ENCODE measurements at places on chromosomes 5 and 9.

DNA sequence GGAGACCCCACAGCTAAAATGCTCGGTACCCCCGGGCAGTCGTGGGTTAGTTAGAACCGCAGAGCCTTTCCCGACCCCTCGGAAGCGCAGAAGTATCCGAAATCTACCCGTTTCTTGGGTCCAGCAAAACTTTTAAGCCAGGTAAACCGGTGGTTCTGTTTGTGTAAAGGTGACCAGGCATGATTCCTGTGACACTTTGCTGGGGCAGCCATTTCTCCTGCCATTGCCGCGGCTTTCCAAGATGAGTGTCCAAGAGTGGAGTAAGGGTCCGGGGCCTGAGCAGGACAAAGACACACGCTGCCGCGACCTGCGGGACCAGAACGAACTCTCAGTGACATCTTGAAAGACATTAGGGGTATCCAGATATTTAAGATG, 655 bp downstream of the MARVELD2 start:
- peak; percentile 41 for DNase-seq

GRCh38 chr5:152335461-152335860, 69.6 kb downstream of the NMUR2 start:
- DNase-seq, result no peak

- no peak for DNase-seq
These were observed 222.3 kb downstream of the GLIS3 start for GRCh38 chr9:4077499-4078102.

DNA sequence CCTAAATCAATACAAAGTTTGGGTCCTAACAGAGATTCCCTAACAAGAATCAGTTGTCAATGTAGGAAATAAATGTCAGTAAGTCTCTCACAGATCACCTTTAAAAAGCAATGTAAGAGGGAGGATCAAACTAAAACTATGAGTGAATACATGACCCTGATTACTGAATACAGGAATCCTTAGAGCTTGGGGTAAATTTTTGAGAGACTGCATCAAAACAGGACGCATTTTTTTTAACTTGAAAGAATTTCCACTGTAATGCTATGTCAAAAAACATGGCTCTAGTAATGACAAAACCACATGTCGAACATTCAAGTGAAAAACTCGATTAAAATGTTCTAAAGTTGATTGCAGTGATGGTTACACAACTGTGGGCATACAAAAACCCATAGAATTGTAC, 21.9 kb downstream of the ZDHHC21 start:
- DNase-seq, result no peak

GRCh38 chr5:36181774-36182173, 29.9 kb downstream of the SKP2 start:
- no peak for DNase-seq

- no peak for DNase-seq
These were observed 43.8 kb upstream of the CER1 start for GRCh38 chr9:14766299-14766698.

- peak; percentile 86 for DNase-seq
These were observed 66.6 kb downstream of the ZNF474 start for GRCh38 chr5:122195802-122196394.

- no peak for DNase-seq
These were observed 497 bp downstream of the NSA2 start for GRCh38 chr5:74767579-74767913.

DNA sequence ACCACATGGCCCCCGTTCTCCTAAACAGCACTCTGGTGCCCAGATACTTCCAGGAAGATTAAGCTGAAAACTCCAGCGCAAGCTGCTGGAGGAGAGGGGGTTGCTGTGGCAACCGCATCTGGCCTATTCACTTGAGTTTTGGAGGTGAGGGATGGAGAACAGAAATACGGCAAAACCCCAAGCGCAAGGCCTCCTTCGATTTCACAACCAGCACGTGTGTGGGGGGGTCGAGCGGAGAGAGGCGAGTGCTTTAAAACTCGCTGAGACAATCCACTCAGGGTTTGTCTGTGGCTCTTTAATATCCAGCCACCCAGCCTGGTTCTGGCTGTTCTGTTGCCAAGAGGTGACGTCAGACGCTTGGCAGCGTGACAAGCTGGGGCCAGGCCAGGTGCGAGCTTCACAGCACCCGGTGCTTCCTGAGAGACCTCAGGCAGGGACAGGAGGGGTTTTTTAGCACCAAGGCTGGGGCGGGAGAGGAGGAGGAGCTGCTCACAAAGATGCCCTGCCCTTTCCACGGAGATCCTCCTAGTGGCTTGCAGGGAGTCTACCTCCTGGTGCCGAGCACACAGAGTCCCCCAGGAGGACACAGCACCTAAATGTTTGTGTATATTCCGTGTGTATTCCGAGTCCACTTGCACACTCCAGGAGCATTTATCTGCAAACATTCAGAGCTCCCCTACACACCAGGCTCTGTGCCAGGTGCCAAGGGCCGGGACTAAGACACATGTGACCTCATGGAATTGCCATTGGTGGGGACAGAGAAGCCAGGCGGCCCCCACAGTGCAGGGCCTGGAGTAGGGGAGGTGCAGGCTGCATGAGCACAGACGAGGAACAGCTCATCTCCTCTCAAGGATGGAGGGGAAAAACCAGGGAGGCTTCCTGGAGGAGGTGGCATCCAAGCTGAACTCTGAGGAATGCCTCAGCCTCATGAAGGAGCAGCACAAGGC, 194.6 kb downstream of the OLFM1 start:
- DNase-seq, result peak; percentile 64

- DNase-seq, result no peak
These were observed 89.1 kb upstream of the HAND1 start for GRCh38 chr5:154567155-154567554.

DNA sequence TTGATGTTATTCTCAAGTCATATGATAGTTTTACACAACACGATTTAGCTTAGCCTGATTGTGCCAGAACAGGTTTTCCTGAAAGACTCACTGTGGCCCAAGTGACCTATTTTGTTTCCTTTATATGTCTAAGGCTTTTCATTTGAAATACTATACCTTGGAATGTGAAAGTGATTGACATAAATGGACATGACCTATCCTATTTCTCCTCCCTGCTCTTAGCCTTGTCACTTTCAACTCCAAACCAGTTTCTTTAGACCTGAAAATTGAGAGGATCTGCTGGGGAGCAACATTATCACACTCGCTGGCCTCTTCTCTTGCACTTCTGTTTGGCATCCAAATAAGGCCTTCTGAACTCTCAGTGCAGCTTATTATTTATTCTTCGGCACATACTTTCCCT, 496.8 kb downstream of the MAT2B start:
- DNase-seq, result peak; percentile 82

GRCh38 chr9:14466828-14467227, 152.9 kb upstream of the NFIB start:
- no peak for DNase-seq

- no peak for DNase-seq
These were observed 15.1 kb upstream of the NSMF start for GRCh38 chr9:137474271-137474670.

DNA sequence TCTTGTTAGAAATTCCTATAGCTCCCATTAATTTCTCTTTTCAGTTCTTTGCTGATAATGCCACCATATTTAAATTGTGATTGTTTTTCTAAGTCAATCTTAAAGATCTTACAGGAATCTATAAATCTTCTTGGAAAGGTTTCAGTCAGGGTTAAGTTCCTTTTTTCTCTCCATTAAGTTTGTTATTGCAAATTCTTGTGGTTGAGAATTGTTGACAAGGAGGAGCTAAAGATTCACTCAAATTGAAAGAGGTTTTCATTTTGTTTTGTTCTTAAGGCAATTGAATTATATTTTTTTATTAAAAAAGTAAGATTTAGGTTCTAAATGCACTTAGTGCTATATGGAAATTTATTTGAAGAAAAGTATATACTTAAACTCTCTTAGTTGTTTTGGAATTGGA, 213.4 kb downstream of the PRR16 start:
- DNase-seq, result no peak

DNA sequence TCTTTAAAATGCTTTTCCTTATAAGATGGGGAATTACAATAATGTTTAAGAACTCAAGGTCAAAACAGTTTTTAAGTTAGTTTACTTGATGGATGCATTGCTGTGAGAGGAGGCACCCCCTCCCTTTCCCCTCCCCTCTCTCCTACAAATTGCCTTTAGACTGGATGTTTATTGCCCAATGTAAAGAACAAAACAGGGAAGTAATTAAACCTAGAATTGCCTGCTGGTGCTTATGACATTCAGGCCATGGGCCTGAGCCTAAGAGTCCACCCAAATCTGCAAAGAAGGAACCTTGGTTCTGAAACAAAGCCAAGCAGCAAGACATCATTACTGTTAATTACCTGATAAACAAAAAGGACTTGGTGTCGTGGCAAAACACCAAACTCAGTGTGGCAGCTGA, 630.3 kb downstream of the ISL1 start:
- DNase-seq, result peak; percentile 52

DNA sequence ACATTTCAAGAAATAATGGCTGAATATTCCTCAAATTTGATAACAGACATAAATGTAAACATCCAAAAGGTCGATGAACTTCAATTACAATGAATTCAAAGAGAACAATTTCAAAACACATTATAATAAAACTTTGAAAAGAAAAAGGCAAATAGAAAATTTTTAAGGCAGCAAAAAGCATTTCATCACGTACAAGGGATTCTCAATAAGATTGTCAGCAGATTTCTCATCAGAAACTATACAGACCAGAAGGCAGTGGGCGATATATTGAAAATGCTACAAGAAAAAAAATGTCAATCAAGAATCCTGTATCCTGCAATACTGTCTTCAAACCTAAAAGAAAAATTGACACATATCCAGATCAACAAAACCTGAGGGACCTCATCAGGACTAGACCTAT, 62.0 kb downstream of the EDIL3 start:
- no peak for DNase-seq

DNA sequence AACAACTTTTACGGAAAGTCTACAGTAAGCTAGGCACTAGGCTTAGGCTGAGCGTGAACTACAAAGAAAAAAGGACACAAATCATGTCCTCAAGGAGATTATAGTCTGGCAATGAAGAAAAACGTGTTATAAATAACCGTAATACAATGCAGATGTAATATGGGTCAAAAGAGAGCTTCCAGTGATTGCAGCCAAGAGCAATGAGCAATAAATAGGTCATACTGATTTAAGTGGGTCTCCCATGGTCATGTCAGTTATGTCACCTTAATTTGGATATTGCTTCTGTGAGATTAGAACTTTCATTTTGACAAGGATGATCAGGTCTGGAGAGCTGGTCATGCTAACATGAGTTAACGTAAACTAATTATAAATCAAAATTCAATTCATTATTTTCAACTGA, 158.6 kb upstream of the GNA14 start:
- DNase-seq, result no peak

DNA sequence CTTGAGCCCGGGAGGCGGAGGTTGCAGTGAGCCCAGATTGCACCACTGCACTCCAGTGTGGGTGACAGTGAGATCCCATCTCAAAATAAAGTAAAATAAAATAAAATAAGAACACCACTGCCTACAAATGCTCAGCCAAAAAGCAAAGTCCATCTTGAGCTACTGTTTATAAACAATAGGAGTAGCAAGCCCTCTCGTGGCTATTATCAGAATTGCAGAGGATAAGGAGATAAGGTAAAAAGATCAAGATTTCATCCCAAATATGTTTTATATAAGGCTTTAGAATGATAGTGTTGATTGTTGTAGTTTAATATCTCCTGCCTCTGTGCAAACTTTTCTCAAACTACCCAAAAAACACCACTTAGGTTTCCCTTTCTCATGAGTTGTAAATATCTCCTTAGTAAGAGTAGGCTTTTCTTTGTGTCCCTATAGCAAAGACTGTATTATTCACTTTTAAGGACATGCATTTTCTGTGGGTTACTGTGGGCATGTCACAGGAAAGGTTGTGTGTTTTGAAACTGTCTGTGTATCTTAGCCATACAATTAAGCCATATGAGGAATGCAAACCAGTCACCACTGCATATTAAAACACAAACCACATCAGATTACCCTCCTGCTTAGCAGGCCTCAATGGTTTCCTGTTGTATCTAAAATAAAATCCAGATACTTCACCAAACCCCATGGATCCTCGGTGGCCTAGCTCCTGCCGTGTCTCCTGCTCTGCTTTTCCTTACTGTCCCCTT, 31.8 kb upstream of the CKS2 start:
- DNase-seq, result peak; percentile 83
